ENCODE measurements at places on chromosomes 13 and 19.
A peak's percentile ranks its signal among the peaks of the same experiment; 100 is the strongest.

- peak; percentile 33 for DNase-seq
Measured at GRCh38 chr13:45369116-45369515, 28.1 kb upstream of the TPT1 start.

DNA sequence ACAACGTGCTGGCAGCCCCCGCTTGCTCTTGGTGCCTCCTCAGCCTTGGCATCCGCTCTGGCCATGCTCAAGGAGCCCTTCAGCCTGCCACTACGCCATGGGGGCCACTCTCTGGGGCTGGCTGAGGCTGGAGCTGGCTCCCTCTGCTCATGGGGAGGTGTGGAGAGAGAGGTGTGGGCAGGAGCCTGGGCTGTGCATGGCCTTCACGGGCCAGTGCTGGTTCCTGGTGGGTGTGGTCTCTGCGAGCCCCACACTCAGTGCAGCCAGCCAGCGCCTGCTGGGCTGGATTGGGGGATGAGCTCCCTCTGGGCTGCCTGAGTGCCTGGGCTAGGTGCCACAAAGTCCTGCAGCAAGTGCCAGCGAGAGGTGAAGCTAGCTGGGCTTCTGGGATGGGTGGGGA is 1289.1 kb downstream of the OLFM4 start:
- DNase-seq = no peak

- no peak for DNase-seq
Measured at GRCh38 chr13:99859178-99860177, 112.1 kb downstream of the ZIC5 start.

- peak; percentile 58 for DNase-seq
Measured at GRCh38 chr13:102555914-102556553, 40.8 kb upstream of the TPP2 start.

GRCh38 chr13:27536361-27537101 is 83.8 kb downstream of the LNX2 start:
- peak; percentile 9 for DNase-seq

- no peak for DNase-seq
Measured at GRCh38 chr13:94632226-94632980, 30.7 kb downstream of the GPR180 start.

- peak; percentile 87 for DNase-seq
Measured at GRCh38 chr19:49691243-49692146, 579 bp downstream of the CPT1C start.

GRCh38 chr19:50449236-50449899 is 16.7 kb downstream of the MYBPC2 start:
- DNase-seq = no peak

GRCh38 chr13:43472339-43472738 is 314.4 kb downstream of the ENOX1 start:
- peak; percentile 14 for DNase-seq

GRCh38 chr19:18435842-18436670 is 1.9 kb downstream of the ISYNA1 start:
- no peak for DNase-seq

DNA sequence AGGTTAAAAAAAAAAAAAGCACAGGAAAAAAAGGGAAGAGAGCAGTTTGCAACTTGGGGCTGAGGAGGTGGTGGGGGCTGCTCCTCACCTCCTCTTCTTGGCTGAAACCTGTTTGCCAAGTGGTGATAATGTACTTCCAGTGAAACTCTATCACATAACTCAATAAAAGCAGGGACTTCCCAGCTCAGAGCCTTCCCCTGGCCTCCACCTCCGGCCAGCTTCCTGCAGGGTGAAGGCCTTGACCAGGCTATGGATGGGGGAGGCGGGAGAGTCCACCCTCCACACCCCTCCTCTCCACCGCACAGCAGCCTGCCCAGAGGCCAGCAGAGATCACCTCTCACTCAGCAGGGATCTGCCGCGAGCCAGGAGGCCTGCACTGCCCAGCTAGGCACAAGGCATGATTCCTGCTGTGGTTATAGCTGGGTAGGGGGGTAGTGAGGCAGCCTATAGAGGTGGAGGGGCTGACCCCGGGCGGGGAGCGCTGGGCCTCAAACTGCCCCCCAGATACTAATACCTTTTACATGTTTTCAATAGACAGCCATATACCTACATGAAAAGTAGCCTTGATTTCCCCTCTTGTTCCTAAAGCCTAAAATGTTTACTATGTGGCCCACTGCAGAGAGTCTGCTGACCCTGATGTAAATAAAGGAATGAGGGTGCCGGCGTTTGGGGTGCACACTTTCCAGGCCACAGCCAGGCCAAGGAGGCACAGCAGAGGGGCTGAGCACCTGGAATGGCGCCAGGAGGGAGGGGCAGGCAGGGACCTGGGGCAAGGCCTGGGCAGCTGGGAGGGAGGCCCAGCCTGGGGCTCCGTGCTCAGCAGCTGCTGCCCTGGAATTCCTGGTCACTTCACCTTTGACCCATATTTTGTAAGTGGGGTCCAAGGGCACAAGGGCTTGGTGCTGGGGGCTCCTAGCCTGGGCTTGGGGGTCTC is 10.3 kb downstream of the ZNF787 start:
- no peak for DNase-seq

DNA sequence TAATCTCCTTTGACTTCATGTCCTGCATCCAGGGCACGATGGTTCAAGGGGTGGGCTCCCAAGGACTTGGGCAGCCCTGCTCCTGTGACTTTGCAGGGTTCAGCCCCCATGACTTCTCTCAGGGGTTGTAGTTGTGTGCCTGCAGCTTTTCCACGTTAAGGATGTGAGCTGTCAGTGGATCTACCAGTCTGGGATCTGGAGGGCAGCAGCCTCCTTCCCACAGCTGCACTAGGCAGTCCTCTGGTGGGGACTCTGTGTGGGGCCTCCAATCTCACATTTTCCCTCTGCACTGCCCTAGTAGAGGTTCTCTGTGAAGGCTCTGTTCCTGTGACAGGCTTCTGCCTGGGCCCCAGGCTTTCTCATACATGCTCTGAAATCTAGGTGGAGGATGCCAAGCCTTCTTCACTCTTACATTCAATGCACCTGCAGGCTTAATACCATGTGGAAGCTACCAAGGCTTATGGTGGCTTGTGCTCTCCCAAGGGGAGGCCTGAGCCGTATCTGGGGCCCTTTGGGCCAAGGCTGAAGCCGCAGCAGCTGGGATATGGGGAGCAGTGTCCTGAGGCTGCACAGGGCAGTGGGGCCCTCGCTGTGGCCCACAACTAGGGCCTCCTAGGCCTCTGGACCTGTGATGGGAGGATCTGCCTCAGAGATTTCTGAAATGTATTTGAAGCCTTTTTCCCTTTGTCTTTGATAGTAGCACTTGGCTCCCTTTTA is 39.3 kb upstream of the ERICH6B start:
- DNase-seq = no peak

GRCh38 chr19:54729416-54730188 is 5.4 kb downstream of the KIR3DL3 start:
- DNase-seq = no peak

DNA sequence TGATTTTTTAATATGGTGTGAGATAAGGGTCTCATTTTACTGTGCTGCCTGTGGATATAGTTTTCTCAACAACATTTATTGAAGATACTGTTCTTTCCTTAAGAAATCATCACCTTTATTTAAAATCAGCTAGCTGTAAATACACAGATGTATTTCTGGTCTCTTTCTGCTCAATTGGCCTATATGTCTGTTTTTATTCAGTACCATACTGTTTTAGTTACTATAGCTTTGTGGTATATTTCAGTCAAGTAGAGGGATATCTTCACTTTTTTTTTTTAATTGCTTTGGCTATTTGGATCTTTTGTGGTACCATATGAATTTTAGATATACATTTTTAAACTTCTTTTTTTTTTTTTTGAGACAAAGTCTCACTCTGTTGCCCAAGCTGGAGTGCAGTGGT is 16.7 kb upstream of the ZNF714 start:
- no peak for DNase-seq

DNA sequence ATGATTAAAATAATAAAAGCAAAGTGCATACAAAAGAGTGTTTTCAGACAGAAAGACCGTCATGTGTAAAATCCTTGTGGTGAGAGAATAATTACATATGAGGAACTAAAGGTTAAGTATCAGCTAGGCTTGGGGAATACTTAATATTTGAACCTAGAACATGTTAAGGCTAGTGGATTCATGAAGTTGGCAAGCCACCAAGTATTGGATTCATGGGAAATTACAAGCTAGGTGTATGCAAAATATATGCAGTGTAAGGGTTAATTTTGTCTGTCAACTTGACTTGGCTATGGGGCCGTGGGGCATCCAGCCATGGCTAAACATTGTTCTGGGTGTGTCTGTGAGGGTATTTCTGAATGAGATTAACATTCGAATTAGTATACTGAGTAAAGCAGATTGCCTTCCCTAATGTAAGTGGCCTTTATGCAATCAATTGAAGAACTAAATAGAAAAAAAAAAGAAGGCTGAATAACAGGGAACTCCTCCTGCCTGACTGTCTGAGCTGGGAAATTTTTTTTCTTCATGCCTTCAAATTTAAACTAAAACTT is 533.5 kb upstream of the KLF12 start:
- DNase-seq = no peak

DNA sequence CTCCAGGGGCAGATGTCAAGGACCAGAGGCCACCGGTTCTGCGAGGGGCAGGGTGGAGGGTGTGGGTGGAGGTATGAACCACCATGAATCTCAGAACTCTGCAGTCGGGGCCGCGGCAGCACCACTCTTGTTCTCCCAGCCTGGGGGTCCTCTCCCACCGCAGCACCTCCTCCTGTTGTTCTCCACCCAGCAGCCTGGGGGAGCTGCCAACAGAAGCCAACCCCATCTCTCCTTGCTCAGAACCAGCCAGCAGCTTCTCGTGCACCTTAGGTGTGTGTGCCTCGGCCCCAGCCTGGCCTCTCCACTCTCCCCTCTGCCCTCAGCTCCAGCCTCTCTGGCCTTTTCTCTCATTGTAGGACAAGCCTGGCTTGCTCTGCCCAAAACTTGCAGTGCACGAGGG is 31.9 kb upstream of the CCNE1 start:
- DNase-seq = no peak

DNA sequence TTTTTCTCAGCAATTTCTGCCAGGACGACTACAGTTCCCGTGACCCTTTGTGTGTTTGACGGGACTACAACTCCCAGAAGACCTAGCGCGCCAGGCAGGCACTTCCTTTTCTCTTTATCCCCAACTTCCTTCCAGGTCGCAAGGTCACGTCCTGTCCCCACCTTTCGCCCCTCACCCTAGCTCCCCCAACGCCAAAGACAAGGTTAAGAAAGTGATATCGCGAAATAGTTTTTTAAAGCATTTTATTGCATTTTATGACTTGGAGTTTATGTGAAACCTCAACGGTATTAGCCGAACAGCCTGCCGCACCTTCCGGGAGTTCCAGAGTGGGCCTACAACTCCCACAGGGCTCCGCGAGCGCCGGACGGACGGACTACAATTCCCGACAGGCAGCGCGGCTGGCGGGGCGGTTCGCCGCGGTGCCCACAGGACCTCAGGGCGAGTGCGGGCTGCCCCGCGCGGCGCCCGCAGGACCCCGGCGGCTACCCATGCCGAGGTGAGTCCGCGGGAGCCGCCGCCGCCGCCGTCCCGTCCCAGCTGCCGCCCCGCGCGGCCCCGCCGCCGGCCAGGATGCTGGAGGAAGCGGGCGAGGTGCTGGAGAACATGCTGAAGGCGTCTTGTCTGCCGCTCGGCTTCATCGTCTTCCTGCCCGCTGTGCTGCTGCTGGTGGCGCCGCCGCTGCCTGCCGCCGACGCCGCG is at the start of gene NCLN:
NCLN (plus strand) TSS at position 470 of the 699 bp plus-strand sequence; CDS start at position 571, 101 bp downstream.
- DNase-seq = peak; percentile 98

DNA sequence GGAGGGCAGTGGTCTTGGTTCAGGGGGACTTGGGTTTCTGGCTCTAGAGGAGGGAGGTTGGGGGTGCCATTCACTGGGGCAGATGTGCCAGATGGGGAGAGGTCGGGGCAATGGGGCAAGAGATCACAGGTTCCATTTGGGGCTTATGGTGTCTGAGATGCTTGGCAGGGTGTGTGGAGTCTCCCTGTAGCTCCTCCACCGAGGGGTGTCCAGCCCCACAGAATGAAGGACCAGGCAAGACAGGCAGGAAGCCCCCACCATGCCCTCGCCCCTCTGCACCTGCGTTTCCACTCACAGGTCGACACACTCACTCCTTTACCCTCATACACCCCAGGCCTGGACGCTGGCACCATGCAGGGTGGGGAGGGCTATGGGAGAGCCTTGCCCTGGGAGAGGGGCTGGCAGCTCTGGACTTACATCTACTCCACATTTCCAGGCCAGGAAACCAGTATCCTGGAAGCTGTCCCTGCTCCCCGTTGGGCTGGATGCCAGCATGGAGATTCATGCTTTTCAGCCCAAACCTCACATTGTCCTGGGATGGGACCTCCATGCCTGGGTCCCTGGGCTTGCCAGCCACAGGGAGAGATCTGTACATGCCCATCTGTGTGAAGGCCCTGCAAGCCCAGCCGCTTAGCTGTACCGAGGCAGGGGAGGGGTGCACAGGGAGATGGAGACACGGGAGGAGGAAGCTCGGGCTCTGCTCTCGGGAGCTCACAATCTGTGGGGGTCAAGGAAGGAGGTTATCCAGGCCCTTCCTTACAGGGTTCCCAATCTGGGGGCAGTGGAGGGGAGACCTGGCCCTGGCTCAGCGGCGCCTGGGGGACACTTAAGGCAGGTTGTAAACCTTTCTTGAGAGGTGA is 77.1 kb downstream of the CHST8 start:
- no peak for DNase-seq

- DNase-seq = no peak
Measured at GRCh38 chr19:32720216-32720935, 809 bp downstream of the TDRD12 start.

- no peak for DNase-seq
Measured at GRCh38 chr13:68810660-68811059, 1297.0 kb upstream of the ATXN8OS start.

GRCh38 chr19:56170261-56170660 is 5.5 kb upstream of the GALP start:
- no peak for DNase-seq

DNA sequence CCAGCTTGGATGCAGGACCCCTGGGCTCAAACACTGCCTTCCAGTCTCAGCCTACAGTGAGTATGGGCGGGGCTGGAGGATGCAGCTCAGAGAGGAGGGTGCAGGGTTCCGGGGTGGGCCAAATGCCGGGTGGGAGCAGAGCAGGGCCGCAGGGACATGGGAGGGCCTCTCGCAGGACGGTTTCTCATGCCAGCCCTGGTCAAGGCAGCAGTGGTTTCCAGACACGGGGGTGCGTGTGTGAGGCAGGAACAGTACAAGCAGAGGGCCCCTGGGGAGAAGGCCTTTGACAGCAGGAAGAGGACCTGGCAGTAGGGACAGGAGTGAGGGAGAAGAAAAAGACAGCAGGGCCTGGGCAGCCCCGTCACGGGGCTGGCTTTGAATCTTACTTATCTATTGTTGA is 34.1 kb downstream of the CRTC1 start:
- no peak for DNase-seq

GRCh38 chr19:16566161-16566560 is 6.1 kb downstream of the SLC35E1 start:
- DNase-seq = no peak

All from putamen (tissue), 1 donor.